Occipital lobe (tissue), 3 donors: ENCODE measurements at places on chromosomes 2 and 18. TPM values are rescaled to one million over a fixed set of nuclear protein-coding genes. Genes with fewer than 3 reads are reported as not detected.

The CCDC141 gene
- total RNA-seq: 1.4 TPM

The BAZ2B gene
- 189 TPM for total RNA-seq

The ANKRD29 gene
- 1.2 TPM for total RNA-seq

The SP9 gene
- 7.0 TPM for total RNA-seq

GRCh38 chr18:32896776-32897547, 124.1 kb upstream of the KLHL14 start:
- no peak for DNase-seq

- no peak for DNase-seq
Measured at GRCh38 chr18:46295416-46295815, 191.2 kb downstream of the HAUS1 start.

DNA sequence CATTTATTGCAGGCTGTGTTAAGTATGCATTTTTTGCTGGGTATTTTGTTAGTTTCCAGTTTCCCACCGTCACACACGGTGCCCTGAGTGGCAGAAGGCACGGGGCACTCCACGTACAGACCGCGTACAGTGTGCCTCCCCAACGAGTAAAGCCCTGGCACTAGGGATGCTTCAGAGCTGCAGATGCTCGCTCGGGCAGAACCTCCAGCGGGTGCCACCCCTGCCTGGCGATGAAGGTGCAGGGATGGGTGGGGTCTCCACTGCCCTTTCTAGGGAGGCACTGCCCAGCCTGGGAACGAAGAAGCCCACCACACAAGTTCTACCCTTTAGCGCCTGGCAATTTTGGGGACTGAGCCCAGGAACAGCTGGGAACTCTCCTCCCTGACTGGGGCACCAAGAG, 4.1 kb downstream of the GREB1 start:
- no peak for DNase-seq
